Left renal cortex interstitium (tissue), 4 donors: ENCODE measurements at places on chromosomes 11 and 22. TPM values are rescaled to one million over a fixed set of nuclear protein-coding genes. Genes with fewer than 3 reads are reported as not detected.

- no peak for DNase-seq
These were observed 208.1 kb downstream of the MYO18B start for GRCh38 chr22:25950111-25950510.

DNA sequence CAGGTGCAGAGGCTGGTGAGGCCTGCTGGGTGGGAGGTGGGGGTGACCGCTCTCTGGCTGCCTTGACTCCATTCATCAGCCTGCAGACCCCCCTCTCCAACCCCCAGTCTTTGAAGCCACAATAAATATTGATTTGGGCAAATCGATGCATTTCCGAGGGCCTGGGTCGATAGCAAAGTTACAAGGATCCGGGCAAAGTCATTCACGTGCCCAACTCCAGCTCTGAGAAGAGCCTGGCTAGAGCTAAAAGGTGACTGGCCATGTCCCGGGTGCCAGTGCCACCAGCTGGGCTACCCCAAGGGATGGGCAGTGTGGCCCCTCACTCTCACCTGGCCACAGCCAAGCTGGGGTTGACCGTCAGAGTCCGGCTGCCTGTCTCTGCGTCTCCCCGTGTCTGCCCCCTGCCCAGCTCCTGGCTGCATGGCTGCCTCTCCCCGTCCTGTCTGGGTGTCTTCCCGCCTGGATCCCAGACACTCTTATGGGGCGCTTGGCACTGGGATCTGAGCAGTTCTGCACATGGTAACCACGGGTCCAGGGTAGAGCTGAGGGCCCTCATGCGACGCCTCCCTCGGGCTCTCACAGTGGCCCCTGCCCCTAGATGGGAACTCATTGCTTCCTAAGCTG lies 46.7 kb upstream of the CCDC188 start:
- no peak for DNase-seq

DNA sequence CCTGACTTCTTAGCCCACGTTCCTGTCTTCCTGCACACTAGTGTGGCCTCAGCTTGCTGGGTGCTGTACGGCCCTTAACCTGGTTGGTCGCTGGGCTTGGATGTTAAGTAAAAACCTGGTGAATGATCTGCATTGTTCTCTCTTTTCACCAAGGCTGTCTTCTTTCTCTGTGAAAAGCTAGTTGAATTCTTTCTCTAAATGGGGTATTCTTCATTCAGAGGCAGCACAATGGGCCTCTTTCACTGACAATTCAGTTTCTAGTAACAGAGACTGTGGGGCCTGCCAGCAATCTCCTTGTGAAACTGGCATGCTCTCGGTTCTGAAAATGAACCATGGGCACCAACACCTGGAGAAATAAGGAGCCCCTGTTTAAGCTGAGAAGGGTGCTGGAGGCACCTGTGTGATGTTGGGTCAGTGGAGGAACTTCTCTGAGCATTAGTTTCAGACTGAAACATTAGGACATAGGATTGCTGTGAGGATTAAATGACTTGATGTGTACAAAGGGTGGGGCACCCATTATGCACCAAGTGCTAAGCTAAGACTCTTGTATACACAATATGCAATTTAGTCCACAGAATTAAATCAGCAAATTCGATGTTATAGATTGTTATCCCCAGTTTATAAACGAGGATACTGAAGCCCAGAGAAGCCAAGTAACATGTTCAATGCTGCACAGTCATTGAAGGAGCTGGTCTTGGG lies 33.1 kb upstream of the ELF5 start:
- no peak for DNase-seq

- no peak for DNase-seq
These were observed 29.2 kb downstream of the ALG12 start for GRCh38 chr22:49889071-49889470.

DNA sequence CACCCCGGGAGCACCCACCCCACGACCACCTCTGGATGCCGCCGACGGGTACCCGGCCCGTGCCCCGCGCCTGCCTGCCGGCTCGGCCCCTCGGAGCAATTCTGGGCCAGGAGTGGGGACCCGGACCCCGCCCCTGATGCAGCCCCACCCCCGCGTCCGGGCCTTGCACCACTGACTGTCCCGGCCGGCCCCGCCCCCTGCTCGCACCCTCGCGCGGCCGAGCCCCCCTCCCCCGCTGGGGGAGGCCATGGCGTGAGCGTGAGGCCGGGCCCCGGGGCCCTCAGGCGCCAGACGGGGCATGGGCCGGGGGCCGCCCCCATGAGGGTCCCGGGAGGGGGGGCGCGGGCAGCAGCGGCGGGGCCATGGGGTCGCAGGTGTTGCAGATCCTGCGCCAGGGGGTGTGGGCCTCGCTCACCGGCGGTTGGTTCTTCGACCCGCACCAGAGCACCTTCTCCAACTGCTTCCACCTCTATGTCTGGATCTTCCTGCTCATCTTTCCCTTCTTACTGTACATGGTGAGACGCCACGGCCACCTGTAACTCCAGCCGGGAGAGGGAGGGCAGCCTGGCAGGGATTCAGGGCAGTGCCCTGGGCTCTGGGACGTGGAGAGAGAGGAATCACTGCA lies 486 bp downstream of the PCNX3 start:
- no peak for DNase-seq

DNA sequence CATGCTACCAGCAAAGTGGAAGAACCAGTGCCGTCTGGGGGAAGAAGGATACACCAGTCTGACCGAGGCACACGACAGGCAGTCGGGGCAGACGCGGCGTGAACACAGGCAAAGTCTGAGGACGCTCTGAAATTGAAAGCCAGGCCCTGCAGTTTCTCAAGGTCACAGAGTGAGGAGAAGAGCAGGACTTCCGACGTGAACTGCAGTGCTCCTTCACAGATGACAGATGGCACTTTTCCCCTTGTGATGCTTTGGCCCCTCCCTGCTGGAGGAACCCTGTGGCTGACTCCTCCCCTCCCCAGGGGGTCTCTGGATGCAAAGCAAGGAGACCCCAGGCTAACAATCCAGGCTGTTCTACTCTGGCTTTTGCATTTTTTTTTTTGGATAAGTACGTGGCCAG lies 19.6 kb upstream of the JAM3 start:
- no peak for DNase-seq

CLMP gene
- 27.6 TPM for polyA plus RNA-seq

TECTA gene
- 1.9 TPM for polyA plus RNA-seq

OR52E8 gene
- not detected for polyA plus RNA-seq
